Vagina (tissue), 2 donors: ENCODE measurements at places on chromosomes 3 and 15. TPM values are rescaled to one million over a fixed set of nuclear protein-coding genes. Genes with fewer than 3 reads are reported as not detected.
A peak's percentile ranks its signal among the peaks of the same experiment; 100 is the strongest.

GRCh38 chr15:37594417-37594816 lies 340.0 kb upstream of the TMCO5A start:
- H3K36me3 ChIP-seq = no peaks in the 10 kb centered on the region
- H3K4me3 ChIP-seq = no peak overlapping the region
- no peak overlapping the region for H3K27ac ChIP-seq
- no peaks in the 10 kb centered on the region for H3K4me1 ChIP-seq
- no peak for DNase-seq

- H3K4me1 ChIP-seq = peaks cover 23% of the 10 kb centered on the region
- no peaks in the 10 kb centered on the region for H3K27me3 ChIP-seq
- H3K4me3 ChIP-seq = no peak overlapping the region
- DNase-seq = no peak
- H3K27ac ChIP-seq = no peak overlapping the region
These were observed 267.1 kb upstream of the TPRG1 start for GRCh38 chr3:188904670-188905069.

DNA sequence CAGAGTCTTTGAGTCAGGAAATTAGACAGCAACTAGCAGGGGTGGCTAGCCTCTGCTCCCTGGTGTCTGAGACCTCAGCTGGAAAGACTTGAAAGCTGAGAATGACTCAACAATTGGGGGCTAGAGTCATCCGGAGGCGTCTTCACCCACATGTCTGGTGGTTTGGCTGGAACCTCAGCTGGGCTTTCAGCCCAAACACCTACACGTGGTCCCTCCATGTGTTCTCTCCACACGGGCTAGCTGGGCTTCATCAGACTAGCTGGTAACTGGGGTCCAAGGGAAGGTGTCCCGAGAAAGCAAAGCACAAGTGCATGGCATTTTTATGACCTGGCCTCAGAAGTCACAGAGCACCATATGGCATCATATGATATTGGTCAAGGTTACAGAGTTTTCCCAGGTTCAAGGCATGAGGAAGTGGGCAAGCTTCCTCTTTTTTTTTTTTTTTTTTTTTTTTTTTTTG lies 19.9 kb upstream of the ABHD2 start:
- H3K27me3 ChIP-seq = no peaks in the 10 kb centered on the region
- H3K36me3 ChIP-seq = no peaks in the 10 kb centered on the region
- no peak overlapping the region for H3K27ac ChIP-seq
- no peak overlapping the region for H3K4me3 ChIP-seq
- H3K4me1 ChIP-seq = no peaks in the 10 kb centered on the region

GRCh38 chr3:43950775-43951174 lies 260.0 kb downstream of the ABHD5 start:
- no peaks in the 10 kb centered on the region for H3K27me3 ChIP-seq
- no peak overlapping the region for H3K4me3 ChIP-seq
- no peak overlapping the region for H3K27ac ChIP-seq
- no peak for DNase-seq

DNA sequence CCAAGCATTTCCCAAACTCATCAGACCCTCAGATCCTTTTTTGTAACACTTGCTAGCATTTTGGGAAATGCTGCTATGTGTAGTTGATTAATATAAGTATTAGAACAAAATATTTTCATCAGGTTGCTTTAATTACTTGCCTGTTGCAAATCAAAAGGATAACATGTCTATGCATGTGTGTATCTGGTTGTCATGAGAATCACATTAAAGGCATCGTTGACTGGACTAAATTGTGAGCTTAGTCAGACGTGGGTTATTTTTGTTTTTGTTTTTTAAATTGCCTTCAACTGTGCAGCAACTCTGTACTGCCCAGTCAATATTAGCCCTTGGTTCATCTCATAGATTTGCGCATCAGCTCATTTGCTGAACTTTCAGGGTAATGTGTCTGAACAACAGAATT lies 81.6 kb downstream of the SLMAP start:
- no peaks in the 10 kb centered on the region for H3K27me3 ChIP-seq
- no peak for DNase-seq

GRCh38 chr3:14042680-14043079 lies 82.0 kb downstream of the CHCHD4 start:
- no peak for DNase-seq
- H3K27me3 ChIP-seq = no peaks in the 10 kb centered on the region
- H3K4me1 ChIP-seq = peaks cover 12% of the 10 kb centered on the region
- no peak overlapping the region for H3K4me3 ChIP-seq

- no peak overlapping the region for H3K4me3 ChIP-seq
- no peak overlapping the region for H3K27ac ChIP-seq
- no peaks in the 10 kb centered on the region for H3K27me3 ChIP-seq
- H3K36me3 ChIP-seq = no peaks in the 10 kb centered on the region
These were observed 1.7 kb upstream of the NGLY1 start for GRCh38 chr3:25784971-25785370.

- no peaks in the 10 kb centered on the region for H3K27me3 ChIP-seq
- DNase-seq = no peak
- no peak overlapping the region for H3K4me3 ChIP-seq
- H3K27ac ChIP-seq = no peak overlapping the region
- H3K36me3 ChIP-seq = no peaks in the 10 kb centered on the region
These were observed 35.8 kb downstream of the PRKCD start for GRCh38 chr3:53196575-53197407.

GOLGA8O gene
- not detected for total RNA-seq

DNA sequence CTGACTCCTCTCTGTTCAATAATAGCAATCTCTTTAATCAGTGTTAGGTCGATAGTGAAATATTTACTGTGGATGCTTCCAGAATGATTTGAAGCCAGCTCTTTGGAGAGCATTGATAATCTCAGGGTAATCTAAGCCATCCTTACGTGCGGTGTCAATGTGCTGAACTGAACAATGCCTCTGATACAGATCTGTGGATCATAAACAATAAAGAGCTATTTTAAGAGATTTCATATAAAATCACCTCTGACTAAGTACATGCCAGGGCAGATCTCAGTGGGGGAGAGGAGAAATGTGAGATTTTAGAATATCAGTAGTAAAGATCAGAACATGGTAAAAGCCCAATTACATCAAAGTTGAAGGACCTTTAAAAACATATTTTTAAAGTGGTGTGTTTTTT lies 319.3 kb upstream of the GBE1 start:
- no peaks in the 10 kb centered on the region for H3K36me3 ChIP-seq
- no peak overlapping the region for H3K4me3 ChIP-seq
- no peaks in the 10 kb centered on the region for H3K4me1 ChIP-seq

DNA sequence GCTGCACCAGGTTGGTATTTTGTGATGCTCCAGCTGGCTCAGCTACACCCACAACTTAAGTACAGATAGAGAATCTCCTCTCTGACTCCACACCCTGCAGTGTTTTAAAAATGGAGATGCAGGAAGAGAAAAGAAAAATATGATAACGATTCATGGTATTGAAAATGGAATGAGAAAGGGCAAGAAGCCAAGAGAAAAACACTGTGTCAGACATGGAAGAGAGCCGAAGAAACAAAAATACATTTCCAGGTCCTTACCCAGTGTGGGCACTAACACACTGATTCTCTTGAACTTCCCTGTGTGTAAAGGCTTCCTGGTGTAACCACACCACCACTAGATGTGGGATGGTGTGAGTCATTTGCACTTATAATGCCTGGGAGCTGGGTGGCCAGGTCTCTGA lies 93.1 kb downstream of the GMPS start:
- no peaks in the 10 kb centered on the region for H3K4me1 ChIP-seq
- H3K36me3 ChIP-seq = no peaks in the 10 kb centered on the region
- no peak overlapping the region for H3K27ac ChIP-seq
- DNase-seq = no peak
- H3K4me3 ChIP-seq = no peak overlapping the region

C15orf39 gene
- 20.9 TPM for total RNA-seq

DNA sequence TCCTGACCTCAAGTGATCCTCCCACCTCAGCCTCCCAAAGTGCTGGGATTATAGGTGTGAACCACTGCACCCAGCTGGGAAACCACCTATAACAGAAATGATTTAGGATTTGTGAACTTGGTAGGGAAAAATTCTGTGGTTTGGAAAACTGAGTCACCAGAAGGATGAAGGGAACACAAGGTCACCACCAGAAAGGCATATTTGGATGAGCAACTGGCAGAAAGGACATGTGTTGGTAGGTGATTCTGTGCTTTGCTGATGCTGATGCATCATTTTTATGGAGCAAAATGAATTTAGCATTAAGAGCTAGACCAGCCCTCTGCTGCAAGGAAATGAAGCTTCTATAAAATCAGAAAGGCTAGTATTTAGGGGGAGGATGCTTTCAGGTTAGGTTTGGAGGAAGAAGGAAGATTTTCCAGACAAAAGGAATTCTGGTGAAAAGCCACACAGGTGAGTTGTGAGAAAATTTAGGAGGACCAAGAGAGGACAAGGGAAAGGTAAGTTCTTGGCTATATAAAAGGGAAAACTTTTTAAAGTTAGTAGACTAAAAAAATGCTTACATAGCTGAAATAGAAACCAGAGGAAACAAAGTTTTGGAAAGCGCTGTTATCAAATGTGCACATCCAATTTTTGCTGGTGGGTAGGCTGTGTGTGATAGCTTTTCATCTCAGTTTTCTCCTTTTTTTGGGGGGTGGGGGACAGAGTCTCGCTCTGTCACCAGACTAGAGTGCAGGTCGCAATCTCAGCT lies 3.6 kb downstream of the PXK start:
- H3K4me1 ChIP-seq = peaks cover 73% of the 10 kb centered on the region
- DNase-seq = no peak
- H3K4me3 ChIP-seq = no peak overlapping the region
- peak overlapping the region; percentile 84 for H3K27ac ChIP-seq

UBE3A gene
- total RNA-seq = 71.9 TPM

TGM4 gene
- total RNA-seq = not detected

GRCh38 chr3:46491089-46492070 lies 6.4 kb upstream of the RTP3 start:
- DNase-seq = peak; percentile 42
- H3K4me3 ChIP-seq = no peak overlapping the region
- no peaks in the 10 kb centered on the region for H3K36me3 ChIP-seq
- H3K27me3 ChIP-seq = no peaks in the 10 kb centered on the region

DNA sequence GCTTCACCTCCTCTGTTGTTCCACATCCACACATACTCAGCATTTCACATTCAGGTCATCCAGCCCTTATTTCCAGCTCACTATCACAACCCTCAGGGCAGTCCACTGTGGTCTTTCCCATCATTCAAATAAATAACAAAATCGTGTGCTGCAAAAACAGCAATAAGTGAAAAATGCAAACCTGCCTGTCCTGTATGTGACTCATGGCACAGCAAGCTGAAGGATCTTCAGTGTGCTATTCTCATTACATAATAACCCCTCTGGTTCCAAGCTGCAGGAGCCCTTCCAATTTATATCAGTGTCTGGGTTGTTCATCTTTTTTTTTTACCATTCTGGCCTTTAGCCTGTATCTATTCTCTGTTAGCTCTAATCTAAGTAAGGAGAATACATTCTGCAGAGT lies 185.3 kb upstream of the UBE2E2 start:
- no peak for DNase-seq
- H3K27me3 ChIP-seq = no peaks in the 10 kb centered on the region
- no peaks in the 10 kb centered on the region for H3K36me3 ChIP-seq

KIF7 gene
- 7.9 TPM for total RNA-seq

DNA sequence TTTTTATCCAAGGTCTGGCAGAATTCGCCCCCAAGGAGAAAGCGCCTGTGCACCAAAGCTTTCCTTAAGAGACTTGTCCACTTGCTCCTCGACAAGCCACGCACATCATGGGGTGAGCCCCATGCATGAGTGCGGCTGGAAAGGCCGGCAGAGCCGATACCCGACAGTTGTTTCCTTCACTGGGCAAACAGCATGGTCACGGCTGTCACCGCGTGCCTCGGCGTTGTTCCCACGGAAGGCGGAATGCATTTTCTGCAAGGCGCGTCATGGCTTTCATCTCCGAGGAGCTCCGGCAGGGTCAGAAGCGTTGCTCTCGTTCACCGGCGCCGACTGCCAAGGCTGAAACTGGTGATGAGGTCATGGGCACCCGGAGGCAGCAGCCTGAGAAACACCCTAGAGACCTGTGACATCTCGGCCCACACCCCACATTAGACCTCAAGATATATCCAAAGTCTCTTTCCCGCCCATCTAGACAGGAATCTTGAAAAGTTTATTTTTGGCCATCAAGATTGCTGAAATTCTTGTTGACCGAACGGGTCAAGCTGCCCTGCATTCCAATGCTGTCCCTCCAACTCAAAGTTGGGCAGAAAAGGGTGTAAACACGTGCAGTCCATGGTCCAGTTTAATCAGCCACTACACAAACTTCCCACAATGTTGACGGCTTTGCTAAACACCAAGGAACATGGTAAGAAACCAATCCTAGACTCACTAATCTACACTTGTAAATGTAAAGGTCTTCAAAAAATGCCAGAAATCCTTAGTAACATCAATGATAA lies 604 bp upstream of the TJP1 start:
- no peak for DNase-seq
- H3K4me1 ChIP-seq = peaks cover 30% of the 10 kb centered on the region
- H3K27ac ChIP-seq = peak overlapping the region; percentile 95
- no peaks in the 10 kb centered on the region for H3K27me3 ChIP-seq

- H3K36me3 ChIP-seq = no peaks in the 10 kb centered on the region
- DNase-seq = no peak
- H3K27ac ChIP-seq = no peak overlapping the region
- no peaks in the 10 kb centered on the region for H3K4me1 ChIP-seq
- H3K4me3 ChIP-seq = no peak overlapping the region
These were observed 22.8 kb downstream of the SERP1 start for GRCh38 chr3:150523538-150523937.

DNA sequence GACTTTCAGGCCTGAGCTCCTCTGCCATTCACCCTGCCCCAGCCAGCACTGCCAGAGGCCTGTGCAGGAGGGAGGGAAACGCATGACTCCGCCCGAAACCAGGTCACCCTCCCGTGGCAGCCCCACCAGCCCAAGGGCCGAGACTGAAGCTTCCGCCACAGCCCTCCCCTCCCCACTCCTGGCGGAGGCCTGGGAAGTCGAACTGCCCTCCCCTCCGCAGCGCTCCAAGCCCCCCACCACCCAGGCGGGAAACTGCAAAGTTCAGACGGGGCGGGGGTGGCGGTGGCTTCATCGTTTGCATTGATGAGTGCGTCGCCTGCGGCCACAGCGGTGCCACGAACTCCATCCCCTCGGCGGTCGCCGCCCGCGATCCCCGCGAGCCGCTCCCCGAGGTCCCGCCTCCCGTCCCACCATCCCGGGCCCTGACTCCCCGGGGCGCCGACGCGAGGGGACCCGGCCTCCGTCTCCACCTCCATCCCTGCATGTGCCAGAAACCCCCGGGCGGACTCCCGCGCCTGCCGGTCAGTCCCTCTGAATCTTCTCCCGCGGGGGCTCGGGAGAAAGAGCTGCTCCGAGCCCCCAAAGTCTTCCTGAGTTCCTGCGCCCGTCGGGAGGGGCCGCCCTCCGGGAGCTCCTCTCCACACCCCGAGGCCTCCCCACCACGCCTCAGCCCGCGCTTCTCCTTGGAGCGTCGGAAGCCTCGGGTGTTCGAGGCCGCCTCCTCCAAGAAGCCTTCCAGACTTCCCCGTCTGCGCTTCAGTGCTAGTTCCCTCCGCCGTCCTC lies 698 bp downstream of the MELTF start:
- peaks cover 26% of the 10 kb centered on the region for H3K4me1 ChIP-seq
- DNase-seq = no peak
- H3K27me3 ChIP-seq = no peaks in the 10 kb centered on the region
- peak overlapping the region; percentile 69 for H3K27ac ChIP-seq

CCDC54 gene
- total RNA-seq = not detected

GRCh38 chr3:120048355-120049041 lies 45.7 kb downstream of the GSK3B start:
- H3K27me3 ChIP-seq = no peaks in the 10 kb centered on the region
- H3K36me3 ChIP-seq = no peaks in the 10 kb centered on the region
- no peak for DNase-seq
- peaks cover 38% of the 10 kb centered on the region for H3K4me1 ChIP-seq
- no peak overlapping the region for H3K4me3 ChIP-seq
